ENCODE measurements at places on chromosomes 12 and 14.

GRCh38 chr14:65840118-65840751 lies 427.7 kb downstream of the FUT8 start:
- DNase-seq, result no peak

DNA sequence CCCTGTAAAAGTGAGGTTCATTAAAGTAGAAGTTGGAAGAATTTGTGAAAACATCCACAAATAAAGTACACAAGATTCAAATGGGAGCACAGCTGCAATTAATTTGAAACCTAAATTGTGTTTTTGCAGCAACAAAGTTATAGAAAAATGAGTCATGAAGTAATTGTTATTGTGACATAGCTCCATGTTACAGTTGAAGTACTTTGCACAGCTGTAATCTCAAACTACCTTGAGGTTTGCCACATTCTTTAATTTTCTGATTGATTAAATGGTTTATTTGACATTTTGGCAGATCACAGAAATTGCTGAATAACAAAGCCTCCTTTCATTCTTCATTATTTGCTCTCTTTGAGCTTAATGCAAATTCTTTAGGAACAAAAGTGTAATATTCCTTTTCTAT lies 111.3 kb downstream of the RMST start:
- DNase-seq, result no peak

- no peak for DNase-seq
Measured at GRCh38 chr14:96874127-96874526, 76.9 kb downstream of the VRK1 start.

- DNase-seq, result no peak
Measured at GRCh38 chr12:72338437-72338836, 66.3 kb downstream of the TRHDE start.

- no peak for DNase-seq
Measured at GRCh38 chr14:100374876-100375265, 51.7 kb downstream of the SLC25A47 start.

GRCh38 chr12:62635649-62636048 lies 169.0 kb downstream of the MON2 start:
- DNase-seq, result no peak

DNA sequence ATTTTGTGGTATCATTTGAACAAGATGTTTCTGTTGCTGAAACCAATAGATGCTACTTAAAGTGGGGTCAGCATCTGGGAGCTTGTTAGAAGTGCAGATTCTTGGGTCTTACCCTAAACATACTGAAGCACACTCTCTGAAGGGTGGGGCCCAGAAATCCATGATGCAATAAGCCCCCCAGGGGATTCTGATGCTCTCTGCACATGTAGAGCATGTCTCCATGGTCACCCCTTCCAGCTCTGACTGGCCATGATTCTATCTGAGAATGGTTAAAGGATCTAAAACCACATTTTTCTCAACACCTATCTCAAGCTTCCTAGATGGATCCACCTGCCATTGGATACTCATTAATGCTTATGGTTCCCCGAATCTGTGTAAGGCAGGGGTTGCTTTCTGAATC lies 20.4 kb downstream of the JDP2 start:
- no peak for DNase-seq

- DNase-seq, result peak; percentile 13
Measured at GRCh38 chr14:37985826-37986470, 221.8 kb upstream of the SSTR1 start.

GRCh38 chr12:6770094-6770493 lies 2.2 kb upstream of the LAG3 start:
- DNase-seq, result no peak

GRCh38 chr12:33944703-33945437 lies 77.4 kb upstream of the ALG10 start:
- no peak for DNase-seq

- DNase-seq, result no peak
Measured at GRCh38 chr12:72304751-72305150, 32.6 kb downstream of the TRHDE start.

DNA sequence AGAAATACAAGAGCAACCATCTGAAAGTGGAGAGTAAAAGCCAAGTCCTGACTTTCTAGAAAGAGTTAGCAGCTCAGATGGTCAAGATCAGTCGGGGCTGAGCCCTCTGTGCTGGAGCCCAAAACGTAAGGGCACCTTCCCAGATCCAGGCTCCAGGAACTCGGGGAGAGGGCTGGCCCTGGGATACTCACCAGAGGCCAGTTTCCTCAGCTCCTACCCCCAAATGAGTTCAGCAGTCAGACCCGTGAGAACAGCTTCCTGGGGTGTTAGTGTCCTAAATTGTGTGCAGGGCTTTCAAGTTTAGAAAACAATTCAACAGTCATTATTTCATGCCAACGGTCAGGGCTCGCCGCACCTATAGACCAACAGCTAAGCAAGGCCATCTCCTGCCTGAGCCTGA lies 147.6 kb upstream of the FKBP4 start:
- DNase-seq, result no peak

DNA sequence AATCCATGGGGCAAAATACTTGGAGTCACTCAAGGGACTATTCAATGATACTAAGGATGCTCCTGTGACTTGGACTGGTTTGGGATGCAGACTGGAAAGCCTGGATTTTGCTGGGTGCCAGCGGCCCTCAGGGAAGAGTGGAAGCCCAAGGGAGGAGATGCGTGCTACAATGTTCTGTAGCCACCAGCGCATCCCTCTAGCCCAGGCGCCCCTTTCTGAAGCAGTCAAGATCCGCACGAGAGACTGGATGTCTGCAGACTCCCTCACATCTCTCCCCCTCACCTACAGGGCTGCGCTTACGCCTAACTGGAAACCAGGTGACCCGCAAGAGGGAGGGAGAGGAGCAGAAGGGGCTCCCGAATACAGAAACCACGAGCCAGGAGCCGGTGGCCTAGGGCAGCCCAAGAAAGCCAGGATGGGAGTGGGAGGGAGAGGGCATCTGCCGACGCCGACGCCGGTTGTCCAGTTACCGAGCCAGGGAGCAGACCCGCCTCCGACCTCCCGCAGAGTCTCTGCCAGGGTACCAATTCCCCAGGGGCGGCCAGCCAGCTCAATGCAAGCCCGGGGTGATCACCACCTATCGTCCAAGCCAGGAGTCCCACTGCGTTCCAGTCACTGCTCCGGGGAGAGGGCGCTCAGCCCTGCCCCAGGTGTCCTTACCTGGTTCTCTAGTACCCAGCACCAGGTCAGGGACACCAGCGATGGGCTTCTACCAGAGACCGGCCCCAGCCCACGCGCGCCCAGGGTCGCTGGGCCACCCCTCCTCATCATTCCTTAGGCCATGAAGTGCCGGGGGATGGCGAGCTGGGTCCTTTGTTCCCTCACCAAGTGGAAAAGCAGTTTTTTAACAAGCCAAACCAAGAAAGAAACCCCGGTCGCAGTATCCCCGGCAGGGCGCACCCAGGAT lies 1.2 kb downstream of the NTN4 start:
- no peak for DNase-seq

DNA sequence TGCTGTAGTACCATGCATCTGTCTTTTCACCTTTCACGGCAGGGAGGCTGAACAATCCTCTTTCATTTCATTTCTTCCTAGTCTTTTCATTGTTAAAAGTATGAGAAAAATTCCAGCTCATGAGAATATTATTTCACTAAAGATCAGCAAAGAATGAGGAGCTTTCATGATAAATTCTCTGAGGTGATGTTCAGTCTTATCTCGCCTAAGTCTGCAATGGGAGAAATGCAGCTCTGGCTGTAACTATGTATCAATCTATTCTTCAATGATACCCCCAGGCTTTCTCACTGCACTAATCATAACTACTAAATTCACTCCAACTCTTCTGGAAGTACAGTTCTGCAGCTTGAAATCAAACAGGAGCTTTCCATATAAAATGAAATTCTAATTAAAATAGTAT lies 15.7 kb downstream of the FOXG1 start:
- no peak for DNase-seq

DNA sequence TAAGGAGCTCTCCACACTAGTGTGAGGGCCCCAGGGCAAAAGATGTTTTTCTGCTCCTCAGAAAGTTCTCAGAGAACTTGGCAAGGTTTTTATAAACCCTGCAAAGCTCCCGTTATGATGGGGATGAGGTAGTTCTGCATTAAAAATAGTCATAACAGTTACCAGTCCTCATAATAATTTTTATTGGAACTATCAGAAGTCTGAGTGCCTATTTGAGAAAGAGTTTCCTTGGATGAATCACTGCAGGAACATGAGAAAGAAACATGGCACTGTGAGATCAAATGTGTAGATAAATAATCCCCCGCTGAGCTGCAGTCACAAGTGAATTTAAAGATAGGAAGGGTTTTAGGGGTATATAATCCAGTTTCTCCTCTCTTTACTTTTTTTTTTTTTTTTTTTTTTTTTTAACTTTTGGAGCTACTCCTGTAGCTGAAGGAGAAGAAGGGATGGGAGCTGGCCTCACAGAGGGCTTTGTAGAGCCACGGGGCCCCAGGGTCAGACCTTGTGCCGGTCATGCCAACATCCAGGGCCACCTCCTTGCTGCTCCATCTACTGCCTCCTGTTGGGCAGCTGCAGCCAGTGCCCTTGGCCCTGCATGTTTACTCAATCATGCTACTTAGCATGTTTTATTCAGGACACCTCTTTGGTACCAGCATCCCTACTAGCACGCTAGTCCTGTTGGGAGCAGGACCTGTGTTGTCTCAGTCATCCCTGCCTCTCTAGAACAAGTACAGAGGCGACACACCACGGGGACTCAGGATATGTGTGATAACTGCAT lies 39.5 kb downstream of the EVL start:
- DNase-seq, result no peak

GRCh38 chr12:68786929-68787328 lies 21.0 kb upstream of the MDM2 start:
- DNase-seq, result no peak

DNA sequence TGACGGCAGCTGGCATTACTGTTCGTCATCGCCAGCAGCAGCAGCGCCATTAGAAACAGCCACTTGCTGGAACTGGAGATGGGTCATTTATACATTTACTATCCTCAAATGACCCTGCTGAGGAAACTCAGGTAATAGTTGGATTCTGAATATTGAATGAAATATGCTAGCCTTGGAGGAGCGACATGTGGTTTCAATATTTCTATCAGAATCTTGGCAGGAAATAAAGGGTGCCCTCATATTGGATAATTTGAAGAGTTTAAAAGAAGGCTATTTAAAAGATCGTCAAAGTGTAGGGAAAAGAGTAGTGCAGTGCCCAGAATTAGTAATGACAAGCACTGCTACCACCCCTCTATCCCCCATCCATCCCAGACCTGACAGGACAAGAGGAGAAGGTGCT lies 109.6 kb upstream of the CPM start:
- no peak for DNase-seq

DNA sequence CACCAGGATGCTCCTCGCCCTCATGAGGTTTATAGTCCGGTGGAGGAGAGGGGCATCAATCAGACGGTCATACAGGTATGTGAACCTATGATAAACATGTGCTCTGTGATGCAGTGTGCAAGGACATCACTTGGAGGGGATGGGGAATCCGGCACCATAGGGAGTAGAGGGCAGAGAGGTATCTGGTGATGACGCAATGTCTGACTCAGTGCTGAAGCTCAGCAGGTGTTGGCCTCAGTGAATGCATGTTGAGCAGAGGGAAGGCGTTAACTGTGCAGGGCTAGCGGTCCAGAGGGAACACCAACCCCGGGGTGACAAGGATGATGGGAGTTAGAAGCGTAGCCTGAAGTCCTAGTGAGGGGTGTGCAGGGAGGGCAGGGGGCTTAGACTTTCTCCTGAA lies 200.9 kb downstream of the TMEM132C start:
- DNase-seq, result no peak

DNA sequence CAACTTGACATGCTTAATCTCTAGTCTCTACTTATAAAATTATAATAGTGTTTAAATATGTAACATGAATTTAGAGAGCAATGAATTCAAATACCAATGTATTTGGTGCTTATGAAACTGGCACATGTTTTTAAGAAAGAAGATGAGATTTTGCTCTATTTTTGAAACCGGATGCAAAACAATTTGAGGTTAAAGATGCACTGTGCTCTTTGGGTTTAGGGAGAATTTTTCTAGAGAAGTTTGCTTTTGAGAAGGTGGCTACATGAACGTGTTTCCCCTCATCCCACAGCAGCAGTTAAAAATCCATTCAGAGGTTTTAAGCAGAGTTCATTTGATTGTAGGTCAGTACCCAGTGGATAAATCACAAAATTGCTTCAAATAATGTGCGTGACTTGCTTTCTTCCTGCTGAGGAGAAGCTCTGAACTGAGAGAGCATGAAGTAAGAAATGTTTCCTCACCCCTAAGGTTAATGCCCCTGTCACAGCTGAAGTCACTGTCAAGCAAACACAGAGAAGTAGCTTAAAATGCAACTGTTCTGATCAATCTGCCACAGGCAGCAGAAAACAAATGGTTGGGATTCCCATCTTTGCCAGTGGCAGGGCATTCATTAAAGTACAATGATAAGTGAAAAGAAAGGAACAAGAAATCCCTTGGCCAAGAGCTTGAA lies 241.9 kb upstream of the SYT1 start:
- DNase-seq, result no peak
